ENCODE measurements at places on chromosomes 3 and 15.

- no peaks in the 10 kb centered on the region for H3K36me3 ChIP-seq
- no peaks in the 10 kb centered on the region for H3K27me3 ChIP-seq
- H3K27ac ChIP-seq: no peak overlapping the region
- no peak overlapping the region for H3K4me3 ChIP-seq
Observed at GRCh38 chr15:82137261-82137660, 91.4 kb upstream of the MEX3B start.

DNA sequence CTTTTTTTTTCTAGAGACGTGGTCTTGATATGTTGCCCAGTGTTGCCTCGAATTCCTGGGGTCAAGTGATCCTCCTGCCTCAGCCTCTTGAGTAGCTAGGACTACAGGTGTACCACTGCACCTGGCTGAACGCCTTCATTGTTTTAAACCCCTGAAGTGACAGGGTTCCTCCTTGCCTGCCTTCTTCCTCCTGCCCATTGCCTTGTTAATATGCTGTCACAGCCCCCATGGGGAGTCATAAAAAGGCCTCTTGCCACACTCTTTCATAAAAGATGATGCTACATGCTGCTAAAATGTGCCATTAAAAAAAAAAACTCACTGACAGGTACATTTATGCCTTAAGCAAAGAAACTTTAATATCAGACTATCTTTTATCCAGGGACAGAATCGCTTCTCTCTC lies 116.8 kb upstream of the SKOR1 start:
- H3K27me3 ChIP-seq: no peaks in the 10 kb centered on the region
- no peak overlapping the region for H3K27ac ChIP-seq
- no peaks in the 10 kb centered on the region for H3K4me1 ChIP-seq

DNA sequence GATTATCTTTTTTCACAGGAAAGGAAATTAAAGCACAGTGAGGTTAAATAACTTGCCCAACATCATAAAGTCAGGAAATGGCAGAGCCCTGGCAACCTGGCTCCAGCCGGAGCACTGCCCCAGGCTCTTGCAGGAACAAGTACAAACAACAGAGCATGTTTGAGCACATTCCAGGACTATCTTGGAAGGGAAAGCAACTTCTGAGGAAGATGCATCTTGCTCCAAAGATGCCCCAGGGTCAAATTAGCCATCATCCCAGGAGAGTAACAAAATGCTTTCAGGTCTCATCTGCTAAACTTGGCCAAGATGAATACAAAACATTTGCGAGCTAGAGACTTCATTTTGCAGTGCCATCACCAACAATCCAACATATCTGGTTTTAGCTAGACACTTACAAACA lies 162.4 kb upstream of the LRRN1 start:
- H3K4me1 ChIP-seq: no peaks in the 10 kb centered on the region
- peak; percentile 55 for DNase-seq
- no peaks in the 10 kb centered on the region for H3K27me3 ChIP-seq
- no peak overlapping the region for H3K27ac ChIP-seq
- no peak overlapping the region for H3K4me3 ChIP-seq

DNA sequence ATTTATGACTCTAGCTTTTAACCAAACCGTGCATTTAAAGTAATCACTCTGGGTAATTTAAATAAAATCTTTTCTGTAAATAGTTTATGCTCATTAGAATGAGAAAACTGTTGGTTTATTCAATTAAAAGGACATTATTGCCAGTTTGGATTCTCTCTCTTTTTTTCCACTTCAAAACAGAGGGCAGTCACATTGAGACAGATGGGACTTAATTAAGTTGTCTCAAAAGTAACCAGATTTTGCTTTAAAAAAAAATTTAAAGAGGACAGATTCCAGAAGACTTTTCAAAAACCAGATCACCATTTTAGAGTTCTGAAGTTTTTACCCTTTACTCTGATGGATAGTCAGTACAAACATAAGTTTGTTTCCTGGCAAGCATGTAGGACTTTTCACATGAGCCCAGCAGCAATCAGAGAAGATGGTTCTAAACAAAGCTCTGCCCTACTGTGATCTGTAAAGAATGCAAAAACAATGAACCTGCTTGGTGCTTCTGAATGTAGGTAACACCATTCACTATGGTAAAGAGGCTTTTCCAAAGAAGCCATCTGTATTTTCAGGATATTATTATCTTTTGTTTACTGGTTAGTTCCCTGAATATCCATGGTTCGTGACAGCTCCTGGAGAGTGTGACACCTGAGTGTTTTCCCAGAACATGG lies 136.2 kb downstream of the LRTM1 start:
- no peaks in the 10 kb centered on the region for H3K27me3 ChIP-seq
- H3K4me1 ChIP-seq: no peaks in the 10 kb centered on the region
- no peak overlapping the region for H3K27ac ChIP-seq
- H3K4me3 ChIP-seq: no peak overlapping the region
- DNase-seq: no peak

DNA sequence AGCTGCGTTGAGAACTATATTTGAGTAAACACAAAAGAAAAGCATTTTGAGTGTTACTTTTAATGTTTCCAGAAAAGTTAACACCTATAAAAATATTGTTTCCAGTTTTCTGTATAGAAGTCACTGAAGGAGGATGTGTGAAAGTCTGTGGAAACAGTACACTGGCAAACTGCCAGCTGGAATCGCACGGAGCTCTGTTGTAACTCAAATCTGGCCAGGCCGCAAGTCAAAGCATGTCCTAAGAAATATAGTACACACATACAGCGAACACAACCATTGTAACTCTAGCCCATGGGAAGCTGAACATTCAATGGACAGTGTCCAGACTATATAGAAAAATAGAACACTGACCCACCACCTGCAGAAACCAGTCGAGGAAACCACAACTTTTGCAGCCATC lies 657.2 kb downstream of the FHIT start:
- H3K4me1 ChIP-seq: no peaks in the 10 kb centered on the region
- H3K4me3 ChIP-seq: no peak overlapping the region
- no peak overlapping the region for H3K27ac ChIP-seq
- H3K27me3 ChIP-seq: no peaks in the 10 kb centered on the region

- H3K4me3 ChIP-seq: no peak overlapping the region
- no peak overlapping the region for H3K27ac ChIP-seq
- no peak for DNase-seq
- H3K27me3 ChIP-seq: no peaks in the 10 kb centered on the region
- no peaks in the 10 kb centered on the region for H3K36me3 ChIP-seq
Observed at GRCh38 chr3:116040152-116040551, 405.1 kb downstream of the LSAMP start.

DNA sequence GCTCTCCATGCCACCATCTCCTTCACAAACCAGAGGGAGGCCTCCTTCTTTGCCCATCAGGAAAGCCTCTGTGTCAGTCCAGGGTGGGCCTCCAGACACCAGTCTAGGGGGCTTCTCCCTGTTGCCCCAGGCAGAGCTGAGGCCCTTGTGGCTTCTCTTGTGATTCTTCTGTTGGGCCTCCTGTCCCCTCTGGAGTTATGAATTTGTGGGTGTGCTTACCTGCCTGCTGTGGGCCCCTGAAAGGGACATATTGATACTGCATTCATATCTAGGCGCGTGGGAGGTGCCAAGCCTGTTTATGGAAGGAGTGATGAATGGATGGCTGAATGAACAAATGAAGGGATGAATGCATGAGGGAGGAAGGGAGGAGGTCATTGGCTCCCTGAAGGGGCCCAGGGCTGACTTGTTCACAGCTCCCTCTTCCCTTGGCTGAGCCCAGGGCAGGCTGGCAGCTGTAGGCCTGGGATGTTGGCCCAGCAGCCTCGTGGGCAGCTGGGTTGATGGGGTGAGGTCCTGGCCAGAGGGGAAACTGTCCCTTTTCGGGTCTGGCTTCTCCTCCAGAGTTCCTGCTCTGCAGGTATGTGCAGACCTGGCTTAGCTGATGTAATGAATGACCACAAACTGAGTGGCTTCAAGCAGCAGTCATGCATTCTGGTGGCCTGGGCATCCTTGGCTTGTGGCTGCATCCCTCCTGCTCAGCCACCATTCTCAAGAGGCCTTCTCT lies 195.4 kb downstream of the GOLGA6L6 start:
- H3K4me3 ChIP-seq: no peak overlapping the region
- no peaks in the 10 kb centered on the region for H3K36me3 ChIP-seq
- no peaks in the 10 kb centered on the region for H3K4me1 ChIP-seq
- no peak for DNase-seq
- no peak overlapping the region for H3K27ac ChIP-seq

DNA sequence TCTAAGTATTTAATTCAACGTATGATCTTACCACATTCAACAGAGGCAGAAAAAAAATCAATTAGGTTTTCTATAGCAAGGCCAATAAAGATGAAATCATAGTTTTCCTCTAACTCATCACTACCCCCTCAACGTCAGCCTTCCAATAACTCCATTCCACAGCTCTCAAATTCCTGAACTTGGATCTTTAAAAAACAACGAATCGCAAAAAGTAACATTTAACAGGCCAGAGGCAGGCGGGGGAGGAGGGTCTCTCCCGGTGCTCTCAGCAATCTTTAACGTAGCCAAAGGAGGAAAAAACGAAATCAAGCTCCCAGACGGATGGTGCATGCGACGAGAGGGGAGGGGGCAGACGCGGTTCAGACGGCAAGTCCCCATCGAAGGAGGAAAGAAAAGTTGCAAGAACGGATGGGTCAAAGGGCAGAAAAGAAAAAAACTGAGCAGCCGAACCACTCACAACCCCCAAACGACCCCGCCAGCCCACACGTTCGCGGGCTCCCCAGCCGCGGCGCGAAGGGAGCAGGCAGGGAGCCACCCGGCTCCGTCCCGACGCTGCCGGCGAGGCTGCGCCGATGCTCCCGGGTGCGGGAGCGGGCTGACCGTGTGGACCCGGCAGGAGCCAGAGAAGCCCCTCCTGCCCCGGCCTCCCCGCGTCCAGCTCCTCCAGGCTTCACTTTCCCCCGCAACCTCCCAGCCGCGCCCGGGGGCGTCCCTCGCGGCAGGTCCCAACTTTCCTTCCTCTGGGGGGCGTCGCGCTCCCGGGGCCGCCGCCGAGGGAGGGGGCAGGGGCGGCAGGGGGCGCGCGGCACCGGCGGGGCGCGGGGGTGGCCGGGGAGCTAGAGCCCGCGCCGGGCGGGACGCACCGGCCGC lies 703 bp downstream of the PEAK1 start:
- DNase-seq: peak; percentile 12
- no peaks in the 10 kb centered on the region for H3K36me3 ChIP-seq
- no peaks in the 10 kb centered on the region for H3K27me3 ChIP-seq
